Stimulated activated CD4-positive, alpha-beta T cell treated with anti-CD3 and anti-CD28 coated beads, TNF-alpha, amount 100 ng/mL, for 24 hours (primary cell): ENCODE measurements at places on chromosomes 16 and 17.

- DNase-seq, result no peak
Observed at GRCh38 chr17:57556320-57556719, 188.8 kb downstream of the CCDC182 start.

DNA sequence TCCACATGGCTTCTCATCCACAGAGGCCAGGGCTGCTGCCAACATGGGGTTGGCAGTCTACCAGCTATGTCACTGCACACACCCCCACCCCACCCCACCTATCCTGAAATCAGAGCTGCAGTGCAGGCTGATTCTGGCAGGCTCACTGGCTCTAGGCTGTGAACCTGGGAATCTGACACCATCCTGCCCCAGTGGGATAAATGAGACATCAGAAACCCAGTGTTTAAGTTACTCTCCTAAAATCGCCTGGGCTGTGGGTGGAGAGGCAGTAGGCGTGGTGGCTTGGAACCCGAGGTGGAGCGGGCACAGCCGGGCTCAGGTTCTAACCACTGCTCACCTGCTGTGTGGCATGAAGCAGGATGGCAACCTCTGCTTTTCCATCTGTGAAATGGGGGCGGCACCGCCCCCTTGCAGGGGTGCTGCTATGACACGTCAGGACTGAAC lies 5.6 kb downstream of the SLC38A8 start:
- no peak for DNase-seq

DNA sequence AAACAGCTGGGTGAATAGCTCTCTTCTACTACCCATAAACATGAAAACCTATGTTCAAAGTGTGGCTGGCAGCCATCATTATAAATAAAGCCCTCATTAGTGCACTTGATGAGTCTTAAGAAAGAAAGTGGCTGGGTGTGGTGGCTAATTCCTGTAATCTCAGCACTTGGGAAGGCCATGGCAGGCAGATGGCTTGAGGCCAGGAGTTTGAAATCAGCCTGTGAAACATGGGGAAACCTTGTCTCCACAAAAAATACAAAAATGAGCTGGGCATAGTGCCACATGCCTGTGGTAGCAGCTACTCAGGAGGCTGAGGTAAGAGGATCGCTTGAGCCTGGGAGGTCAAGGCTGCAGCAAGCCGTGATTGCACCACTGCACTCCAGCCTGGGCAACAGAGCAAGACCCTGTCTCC lies 28.3 kb upstream of the APPBP2 start:
- DNase-seq, result no peak

DNA sequence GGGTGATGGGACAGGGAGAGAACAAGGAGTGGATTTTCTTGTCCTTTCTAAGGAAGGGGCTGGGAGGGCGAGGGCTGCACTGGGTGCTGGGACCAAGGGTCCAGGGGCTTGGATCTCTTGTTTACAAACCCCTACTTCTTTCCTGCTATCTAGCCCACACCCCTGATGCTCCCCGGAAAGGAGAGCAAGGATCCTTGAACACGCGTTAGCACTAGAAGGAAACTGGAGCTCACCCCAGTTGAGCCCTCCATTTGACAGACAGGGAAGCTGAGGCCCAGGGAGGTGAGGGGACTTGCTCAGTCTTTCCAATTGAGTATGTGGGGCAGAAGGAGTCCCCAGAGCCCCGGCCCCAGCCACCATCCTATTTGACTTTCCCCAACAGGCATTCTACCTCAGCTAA lies 4.6 kb upstream of the ITGAE start:
- DNase-seq, result no peak

GRCh38 chr16:79642652-79643051 lies 42.1 kb upstream of the MAF start:
- no peak for DNase-seq

GRCh38 chr16:84503751-84504395 lies 586 bp downstream of the MEAK7 start:
- DNase-seq, result no peak

DNA sequence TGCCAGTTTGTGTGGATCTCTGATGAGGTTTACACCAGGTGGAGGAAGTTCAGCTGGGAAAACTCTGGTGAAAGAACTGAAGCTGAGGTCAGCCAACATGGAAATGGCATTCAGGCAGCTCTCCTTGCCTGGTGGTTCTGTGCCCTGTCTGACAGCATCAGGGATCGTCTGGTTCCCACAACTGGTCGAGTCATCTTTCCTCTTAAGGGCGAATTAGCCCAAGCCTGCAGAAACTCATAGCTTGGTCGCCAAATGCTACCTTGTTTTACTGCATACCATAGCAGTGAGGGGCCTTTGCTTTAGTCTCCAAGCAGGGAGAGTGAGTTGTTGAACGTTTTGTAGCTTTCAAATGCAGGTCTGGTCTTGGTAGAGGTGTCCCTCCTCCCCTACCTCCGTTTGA lies 7.2 kb downstream of the PLCG2 start:
- no peak for DNase-seq

DNA sequence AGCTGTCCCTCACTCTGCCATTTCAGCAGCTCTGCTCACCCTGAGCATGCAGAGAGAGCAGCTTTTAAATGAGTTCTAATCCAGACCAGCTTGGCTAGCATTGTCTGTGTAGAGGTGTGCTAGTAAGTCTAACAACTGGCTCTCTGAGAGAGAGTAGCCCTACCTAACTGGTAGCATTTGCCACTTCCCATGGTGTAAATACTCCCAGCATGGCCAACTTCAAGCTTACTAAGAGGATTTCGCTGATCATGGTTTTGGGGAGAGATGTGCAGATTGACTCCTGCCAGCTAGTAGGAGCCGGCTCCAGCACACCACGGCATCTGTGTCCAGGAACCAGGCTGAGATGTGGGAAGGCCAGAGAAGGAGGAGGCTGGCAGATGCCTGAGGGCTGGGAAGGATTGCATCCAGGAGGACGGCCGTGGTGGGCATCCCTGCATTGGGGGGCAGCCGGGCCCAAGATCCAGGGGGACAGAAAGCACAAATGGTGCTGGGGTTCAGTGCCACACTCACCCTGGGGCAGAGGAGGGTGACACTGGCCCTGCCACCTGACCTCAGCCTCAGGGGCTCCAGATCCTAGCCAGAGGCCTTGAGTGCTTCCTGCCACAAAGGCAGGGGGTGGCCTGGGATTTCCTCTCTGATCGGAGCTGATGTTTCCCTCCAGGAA lies 394.9 kb upstream of the TNRC6C start:
- no peak for DNase-seq

- DNase-seq, result no peak
Observed at GRCh38 chr17:7629939-7630571, at the start of gene SHBG. TSS of gene SHBG (plus strand) at chr17:7630135. CDS start at chr17:7630173, 38 bp downstream.

- no peak for DNase-seq
Observed at GRCh38 chr16:14405611-14406537, 224.2 kb downstream of the PARN start.

GRCh38 chr16:89973235-89973634 lies 24.7 kb downstream of the DEF8 start:
- no peak for DNase-seq

DNA sequence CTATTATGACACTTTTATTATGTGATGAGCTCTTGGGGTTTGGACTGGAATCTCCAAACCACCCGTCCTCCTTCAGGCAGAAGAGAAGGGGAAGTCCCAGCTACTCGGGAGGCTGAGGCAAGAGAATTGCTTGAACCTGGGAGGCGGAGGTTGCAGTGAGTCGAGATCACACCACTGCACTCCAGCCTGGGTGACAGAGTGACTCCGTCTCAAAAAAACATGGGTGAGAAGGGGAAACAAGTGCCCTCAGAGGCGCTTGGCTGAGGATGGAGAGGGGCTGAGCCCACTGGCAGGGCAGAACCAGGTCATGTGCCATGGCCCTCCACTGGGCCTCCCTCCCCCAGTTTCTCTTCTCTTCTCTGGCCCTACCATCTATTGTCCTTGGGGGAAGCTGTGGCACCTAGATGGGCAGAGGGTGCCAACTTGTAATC lies 120.9 kb upstream of the SMURF2 start:
- no peak for DNase-seq

- DNase-seq, result peak; percentile 76
Observed at GRCh38 chr16:28623172-28623711, 13.4 kb upstream of the SULT1A1 start.

DNA sequence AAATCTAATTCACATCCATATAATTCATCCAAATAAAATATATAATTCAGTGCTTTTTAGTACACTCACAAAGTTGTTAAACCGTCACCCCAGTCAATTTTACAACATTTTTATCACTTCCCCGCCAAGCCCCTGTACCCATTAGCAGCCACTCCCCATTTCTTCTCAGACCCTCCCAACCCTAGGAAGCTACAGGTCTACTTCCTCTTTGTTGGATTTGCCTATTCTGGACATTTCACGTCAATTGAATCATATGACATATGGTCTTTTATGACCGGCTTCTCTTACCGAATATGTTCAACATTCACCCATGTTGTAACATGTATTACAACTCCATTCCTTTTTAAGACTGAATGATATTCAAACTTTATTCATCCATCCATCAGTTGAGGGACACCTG lies 19.9 kb upstream of the MLKL start:
- DNase-seq, result no peak

DNA sequence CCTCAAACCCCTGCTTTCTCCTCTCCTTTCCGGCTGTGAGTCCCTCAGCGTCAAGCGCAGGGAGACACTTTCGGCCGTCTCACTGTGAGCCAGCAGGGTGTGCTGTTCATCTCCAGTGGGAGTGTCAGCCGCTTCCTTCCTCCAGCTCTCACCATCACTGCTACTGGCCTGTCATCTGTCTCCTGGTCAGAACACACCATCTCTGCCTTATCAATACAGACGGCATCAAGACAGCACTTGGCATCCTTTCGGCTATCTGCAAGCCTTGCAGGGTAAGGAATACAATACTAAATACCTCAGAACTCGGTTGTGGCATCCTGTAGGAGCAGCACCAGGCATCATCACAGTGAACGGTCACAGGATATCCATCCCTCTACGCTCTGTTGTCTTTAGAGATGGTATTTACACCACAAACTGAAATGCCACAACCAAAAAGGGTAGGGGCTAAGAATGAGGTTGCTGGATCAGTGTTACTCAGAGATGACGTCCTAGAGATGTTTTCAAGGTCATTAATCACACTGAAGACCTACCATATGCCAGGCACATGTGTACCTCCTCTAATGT lies 20.7 kb upstream of the CMTM4 start:
- no peak for DNase-seq

DNA sequence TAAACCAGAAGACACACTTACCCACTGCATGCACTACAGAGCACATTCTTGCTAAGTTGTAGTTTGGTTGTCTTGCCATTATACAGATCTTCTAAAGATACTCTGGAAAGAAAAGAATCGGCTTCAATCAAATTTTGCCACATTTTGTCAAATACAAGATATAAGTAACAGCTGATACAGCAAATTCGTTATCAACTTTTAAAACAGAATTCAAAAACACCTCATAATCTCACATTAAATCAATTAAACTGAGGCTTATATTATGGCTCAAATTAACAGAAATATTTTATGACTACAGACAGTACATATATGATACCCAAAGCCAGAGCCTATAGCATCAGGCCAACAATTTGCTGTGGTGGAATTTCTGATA lies 5.4 kb downstream of the DNAJA2 start:
- DNase-seq, result no peak

DNA sequence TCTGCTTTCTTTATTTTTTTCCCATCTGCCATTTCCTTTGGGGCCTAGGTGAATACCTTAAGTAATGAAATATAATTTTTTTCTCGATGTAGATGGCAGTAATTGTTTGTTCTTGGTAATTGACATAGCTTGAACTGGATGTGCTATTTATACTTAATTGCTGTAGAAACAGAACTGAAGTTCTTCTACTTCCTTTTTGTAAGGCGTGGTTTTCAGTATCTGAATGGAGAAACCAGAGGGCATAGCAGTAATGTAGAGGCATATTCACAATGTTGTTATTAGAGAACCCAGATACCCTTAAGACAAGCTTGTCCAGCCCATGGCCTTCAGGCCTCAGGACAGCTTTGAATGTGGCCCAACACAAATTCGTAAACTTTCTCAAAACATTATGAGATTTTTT lies 16.4 kb downstream of the ATP6V0A1 start:
- no peak for DNase-seq

DNA sequence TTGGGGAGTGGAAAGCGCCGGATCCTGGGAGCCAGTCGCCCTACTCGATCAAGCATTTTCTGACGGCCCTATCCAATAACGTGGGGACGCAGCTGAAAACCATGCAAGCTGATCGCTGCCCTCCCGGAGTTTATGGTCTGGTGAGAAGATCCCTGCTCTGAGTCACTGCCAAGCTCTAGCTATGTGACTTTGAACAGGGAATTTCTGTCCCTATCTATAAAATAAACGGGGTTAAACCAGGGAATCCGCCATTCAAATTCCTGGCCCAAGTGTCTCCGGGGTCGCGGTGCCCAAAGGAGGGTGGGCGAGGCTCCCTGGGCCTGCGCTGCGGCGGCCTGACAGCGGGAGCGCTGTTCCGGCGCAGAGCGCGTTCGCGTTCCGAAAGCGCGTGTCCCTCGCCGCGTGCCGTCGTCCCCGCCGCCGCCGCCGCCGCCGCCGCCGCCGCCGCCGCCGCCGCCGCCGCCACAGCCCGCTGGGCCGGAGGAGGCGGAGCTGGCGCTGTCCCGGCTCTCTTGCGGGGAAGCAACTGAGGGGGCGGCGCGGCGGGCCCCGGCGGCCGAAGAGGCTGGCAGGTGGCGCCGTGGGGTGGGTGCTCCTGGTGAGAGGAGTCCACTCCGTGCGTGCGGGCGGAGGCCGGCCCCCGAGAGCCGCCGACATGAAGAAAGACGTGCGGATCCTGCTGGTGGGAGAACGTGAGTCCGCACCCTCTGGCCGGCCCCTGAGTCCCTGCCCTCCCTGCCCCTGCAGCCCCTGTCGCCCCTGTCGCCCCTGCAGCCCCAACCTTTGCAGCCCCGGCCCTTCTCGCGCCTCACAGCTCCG lies at the start of gene RHOT1:
Gene RHOT1 (plus strand): TSS at position 465 of the 819 bp plus-strand sequence. CDS start 191 bp downstream, at position 656.
- DNase-seq, result peak; percentile 70

- DNase-seq, result no peak
Observed at GRCh38 chr17:8375738-8376259, 705 bp downstream of the KRABD2 start.

GRCh38 chr17:77492446-77493237 lies 351.9 kb downstream of the SEC14L1 start:
- no peak for DNase-seq

DNA sequence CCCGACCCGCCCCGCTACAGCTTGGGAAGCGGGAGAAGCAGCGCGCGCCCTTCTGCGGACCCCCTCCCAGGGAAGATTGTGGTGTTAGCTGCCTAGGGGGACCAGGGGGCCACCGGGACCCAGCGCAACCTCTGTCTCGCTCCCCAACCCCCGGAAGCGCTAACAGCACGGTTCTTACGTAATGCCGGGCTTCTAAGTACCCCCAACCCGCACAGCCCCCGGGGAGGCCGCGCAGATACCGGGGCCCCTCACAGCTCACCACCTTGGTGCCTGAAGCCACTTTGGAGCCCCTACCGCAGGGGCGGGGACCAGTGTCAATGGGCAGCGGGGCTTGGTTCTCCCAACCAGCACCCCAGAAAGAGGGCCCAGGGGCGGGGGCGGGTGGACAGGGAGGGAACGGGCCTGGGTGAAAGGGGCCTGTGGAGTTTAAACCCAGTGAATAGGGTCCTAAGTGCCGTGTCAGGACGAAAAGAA lies 348 bp downstream of the MPP2 start:
- no peak for DNase-seq

- DNase-seq, result no peak
Observed at GRCh38 chr16:17780181-17780580, 309.4 kb upstream of the XYLT1 start.

GRCh38 chr17:17104494-17104893 lies 62.2 kb downstream of the MPRIP start:
- DNase-seq, result no peak
